ENCODE measurements at places on chromosomes 6 and 20.

- DNase-seq = no peak
These were observed 399.6 kb downstream of the PTPRT start for GRCh38 chr20:42790111-42790510.

DNA sequence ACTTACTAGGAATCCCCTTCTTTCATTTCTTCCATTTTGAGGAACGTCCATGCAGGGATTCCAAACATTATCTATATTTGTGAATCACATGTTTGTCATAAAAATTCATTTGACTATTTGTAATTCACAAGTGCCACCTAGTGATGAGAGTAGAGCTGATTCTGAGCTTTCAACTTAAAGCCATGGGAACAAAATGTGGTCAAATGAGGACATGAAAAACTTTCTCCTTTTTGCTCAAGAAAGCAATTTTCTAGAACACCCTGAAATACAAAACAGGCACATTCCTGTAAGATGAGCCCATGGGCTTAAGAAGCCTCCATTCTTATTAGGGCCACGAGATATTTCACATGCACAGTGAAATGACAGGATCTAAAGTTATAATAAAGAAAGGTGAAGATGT, 12.3 kb downstream of the MAP3K7 start:
- DNase-seq = no peak

GRCh38 chr6:100662264-100662663, 197.5 kb upstream of the SIM1 start:
- DNase-seq = no peak

- DNase-seq = peak; percentile 73
These were observed 48.4 kb upstream of the NCOA3 start for GRCh38 chr20:47453167-47453782.

- DNase-seq = no peak
These were observed 152.2 kb downstream of the BACH2 start for GRCh38 chr6:90144396-90144795.

DNA sequence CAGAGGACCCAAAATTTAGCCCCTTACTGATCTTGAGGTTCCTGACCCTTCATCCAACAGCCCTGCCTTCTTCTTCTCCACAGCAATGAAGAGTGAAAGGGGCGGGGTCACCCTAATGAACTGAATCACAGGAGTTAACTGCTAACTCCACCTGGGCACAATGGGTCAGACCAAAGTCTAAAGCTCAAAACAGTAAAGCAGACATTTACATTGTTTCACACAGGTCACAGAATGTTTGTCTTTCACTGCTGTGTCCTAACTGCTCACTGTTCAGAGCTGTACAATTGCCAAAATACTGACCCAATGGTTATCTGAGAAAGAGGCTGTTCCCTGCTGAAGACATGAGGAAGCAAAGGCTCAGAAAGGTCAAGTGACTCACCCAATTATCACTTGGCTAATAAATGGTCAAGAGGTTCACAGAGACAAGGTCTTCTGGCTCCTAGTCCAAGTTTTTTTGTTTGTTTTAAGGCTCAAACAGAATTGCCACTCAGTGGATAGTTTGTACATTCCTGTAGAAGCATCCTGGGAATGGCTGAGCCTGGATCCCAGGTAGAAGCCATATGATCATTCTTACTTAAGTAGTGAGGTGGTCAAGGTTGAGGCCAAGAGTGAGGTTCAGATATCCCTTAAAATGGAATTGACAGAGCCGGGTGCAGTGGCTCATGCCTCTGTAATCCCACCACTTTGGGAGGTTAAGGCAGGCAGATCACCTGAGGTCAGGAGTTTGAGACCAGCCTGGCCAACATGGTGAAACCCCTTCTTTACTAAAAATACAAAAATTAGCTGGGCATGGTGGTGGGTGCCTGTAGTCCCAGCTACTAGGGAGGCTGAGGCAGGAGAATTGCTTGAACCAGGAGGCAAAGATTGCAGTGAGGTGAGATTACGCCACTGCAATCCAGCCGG, 35.1 kb upstream of the FAM83C start:
- DNase-seq = no peak

DNA sequence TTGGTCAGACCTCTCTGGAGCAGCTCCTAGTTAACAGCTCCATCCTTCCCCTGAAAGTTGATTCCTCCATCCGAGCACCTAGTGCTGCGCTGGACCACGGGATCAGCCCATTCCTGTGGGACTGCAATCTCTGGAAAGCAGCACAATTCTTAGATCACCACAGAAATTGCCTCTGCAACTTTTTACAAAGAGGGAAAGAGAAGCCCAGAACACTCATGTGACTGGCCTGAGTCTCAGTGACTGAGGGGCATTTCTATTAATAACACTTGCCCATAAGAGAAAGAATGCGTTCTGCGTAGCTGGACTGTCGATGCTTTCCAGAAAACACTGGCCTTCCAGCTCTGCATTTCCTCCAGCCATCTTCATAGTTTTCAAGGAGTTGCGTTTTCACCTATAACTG, 18.3 kb downstream of the MPC1 start:
- DNase-seq = no peak
